ENCODE measurements at places on chromosomes 2 and 18. TPM values are rescaled to one million over a fixed set of nuclear protein-coding genes. Genes with fewer than 3 reads are reported as not detected.

WDPCP gene
- 7.6 TPM for total RNA-seq

ARHGAP28 gene
- not detected for total RNA-seq

CXCR4 gene
- total RNA-seq: 133 TPM

GPR55 gene
- total RNA-seq: 58.8 TPM

PLGLB2 gene
- 0.85 TPM for total RNA-seq

ALKAL2 gene
- not detected for total RNA-seq

CHRNA1 gene
- total RNA-seq: not detected

GRCh38 chr2:11154016-11154922 is 998 bp upstream of the SLC66A3 start:
- no peak for DNase-seq
- H3K4me1 ChIP-seq: peaks cover 13% of the 10 kb centered on the region
- peak overlapping the region; percentile 86 for H3K27ac ChIP-seq
- peak overlapping the region; percentile 72 for H3K4me3 ChIP-seq
- peaks cover 13% of the 10 kb centered on the region for H3K27me3 ChIP-seq

DNA sequence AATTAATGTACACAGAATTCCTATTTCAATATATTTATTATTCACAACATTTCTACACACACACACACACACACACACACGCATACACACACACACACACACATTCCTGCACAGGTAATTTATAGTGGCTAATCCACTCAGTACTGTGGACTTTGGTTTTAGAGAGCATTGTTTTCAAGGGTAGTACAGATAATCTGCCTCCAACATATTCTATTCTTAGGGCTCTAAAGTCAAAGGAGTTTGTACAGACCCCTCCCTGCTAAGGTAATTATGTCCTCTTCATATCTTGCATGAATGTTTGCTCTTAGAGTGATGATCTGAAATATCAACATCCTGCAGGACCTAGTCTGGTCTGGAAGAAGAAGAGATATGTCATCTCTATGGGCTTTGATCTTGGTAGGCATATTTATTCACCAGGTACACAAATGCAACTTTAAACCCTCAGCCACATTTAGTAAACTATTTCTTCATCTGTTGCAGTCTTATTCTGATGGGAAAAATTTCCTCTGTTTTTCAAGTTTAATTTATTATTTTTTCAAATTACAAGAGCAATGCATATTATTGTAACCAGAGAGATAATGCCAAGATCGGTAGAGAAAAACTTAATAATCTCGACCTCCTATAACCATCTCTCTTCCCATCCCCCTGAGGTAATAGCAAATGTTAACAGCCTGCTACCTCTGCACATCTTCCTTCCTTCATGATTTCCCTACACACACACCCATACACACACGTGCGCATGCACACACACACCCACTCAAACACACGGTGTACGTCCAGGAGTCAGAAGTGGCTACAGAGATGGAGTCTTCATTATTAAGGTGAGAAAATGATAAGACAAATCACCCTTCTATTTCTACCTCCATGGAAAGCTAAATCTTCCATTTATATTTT is 18.3 kb upstream of the POLE4 start:
- H3K36me3 ChIP-seq: peaks cover 10% of the 10 kb centered on the region
- H3K4me3 ChIP-seq: no peak overlapping the region
- no peak for DNase-seq

GRCh38 chr2:147917161-147917560 is 72.3 kb downstream of the ACVR2A start:
- H3K4me1 ChIP-seq: peaks cover 2% of the 10 kb centered on the region
- H3K27ac ChIP-seq: no peak overlapping the region
- DNase-seq: no peak
- no peak overlapping the region for H3K4me3 ChIP-seq
- H3K36me3 ChIP-seq: no peaks in the 10 kb centered on the region

- H3K27me3 ChIP-seq: peaks cover 29% of the 10 kb centered on the region
- no peak for DNase-seq
- no peak overlapping the region for H3K27ac ChIP-seq
- H3K4me3 ChIP-seq: no peak overlapping the region
- H3K36me3 ChIP-seq: no peaks in the 10 kb centered on the region
- H3K4me1 ChIP-seq: peaks cover 6% of the 10 kb centered on the region
Observed at GRCh38 chr18:12397254-12397653, 10.5 kb upstream of the PRELID3A start.

- H3K27me3 ChIP-seq: peaks cover 55% of the 10 kb centered on the region
- H3K36me3 ChIP-seq: no peaks in the 10 kb centered on the region
- peak; percentile 65 for DNase-seq
- no peak overlapping the region for H3K4me3 ChIP-seq
- peaks cover 29% of the 10 kb centered on the region for H3K4me1 ChIP-seq
- no peak overlapping the region for H3K27ac ChIP-seq
Observed at GRCh38 chr2:33275689-33276444, 200.6 kb upstream of the RASGRP3 start.

- H3K4me1 ChIP-seq: peaks cover 8% of the 10 kb centered on the region
- no peak overlapping the region for H3K27ac ChIP-seq
- no peak overlapping the region for H3K4me3 ChIP-seq
- peaks cover 69% of the 10 kb centered on the region for H3K36me3 ChIP-seq
- no peaks in the 10 kb centered on the region for H3K27me3 ChIP-seq
- no peak for DNase-seq
Observed at GRCh38 chr2:143716522-143716921, 587.3 kb downstream of the ARHGAP15 start.

DNA sequence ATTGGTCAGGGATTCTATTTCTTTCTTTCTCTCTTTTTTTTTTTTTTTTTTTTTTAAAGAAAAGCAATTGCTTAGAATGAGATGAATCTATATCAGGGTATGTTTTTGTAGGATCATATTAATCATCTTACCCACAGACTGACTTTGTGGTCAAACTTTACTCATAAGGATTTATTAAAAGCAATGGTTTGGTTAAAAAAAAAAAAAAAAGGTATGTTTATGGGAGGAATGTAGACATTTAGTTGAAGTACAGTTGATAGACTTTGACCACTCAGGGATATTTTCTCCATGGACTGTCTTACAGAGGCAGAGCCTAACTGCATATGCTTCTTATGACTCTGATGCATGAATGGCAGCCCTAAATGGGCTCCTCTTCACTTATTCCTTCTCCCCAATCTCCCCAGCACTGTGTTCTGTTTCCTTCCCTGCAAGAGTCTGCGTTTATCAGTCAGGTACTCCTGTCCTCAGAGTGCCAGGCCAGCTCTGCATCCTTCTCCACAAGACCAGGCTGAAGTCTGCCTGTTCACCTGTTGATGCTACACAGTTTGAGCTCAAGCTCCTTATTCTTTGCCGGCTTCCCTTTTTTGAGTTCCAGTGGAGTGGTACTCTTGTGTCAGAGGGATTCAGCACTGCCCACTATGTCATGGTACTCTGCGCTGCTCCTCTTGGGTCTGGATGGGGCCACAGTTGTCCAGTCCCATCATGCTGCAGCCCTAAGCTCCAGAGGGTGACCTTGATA is 24.3 kb downstream of the CRIM1 start:
- peaks cover 6% of the 10 kb centered on the region for H3K4me1 ChIP-seq
- H3K4me3 ChIP-seq: no peak overlapping the region
- no peak for DNase-seq
- H3K36me3 ChIP-seq: no peaks in the 10 kb centered on the region
- H3K27me3 ChIP-seq: peaks cover 5% of the 10 kb centered on the region

- H3K4me1 ChIP-seq: peaks cover 16% of the 10 kb centered on the region
- H3K27me3 ChIP-seq: peaks cover 4% of the 10 kb centered on the region
- no peak overlapping the region for H3K27ac ChIP-seq
- peaks cover 7% of the 10 kb centered on the region for H3K36me3 ChIP-seq
Observed at GRCh38 chr2:239918749-239919148, 106.4 kb downstream of the NDUFA10 start.

- no peak for DNase-seq
- no peak overlapping the region for H3K4me3 ChIP-seq
- H3K36me3 ChIP-seq: no peaks in the 10 kb centered on the region
- no peaks in the 10 kb centered on the region for H3K4me1 ChIP-seq
- H3K27me3 ChIP-seq: no peaks in the 10 kb centered on the region
Observed at GRCh38 chr2:72627083-72627482, 198.8 kb downstream of the EXOC6B start.

DNA sequence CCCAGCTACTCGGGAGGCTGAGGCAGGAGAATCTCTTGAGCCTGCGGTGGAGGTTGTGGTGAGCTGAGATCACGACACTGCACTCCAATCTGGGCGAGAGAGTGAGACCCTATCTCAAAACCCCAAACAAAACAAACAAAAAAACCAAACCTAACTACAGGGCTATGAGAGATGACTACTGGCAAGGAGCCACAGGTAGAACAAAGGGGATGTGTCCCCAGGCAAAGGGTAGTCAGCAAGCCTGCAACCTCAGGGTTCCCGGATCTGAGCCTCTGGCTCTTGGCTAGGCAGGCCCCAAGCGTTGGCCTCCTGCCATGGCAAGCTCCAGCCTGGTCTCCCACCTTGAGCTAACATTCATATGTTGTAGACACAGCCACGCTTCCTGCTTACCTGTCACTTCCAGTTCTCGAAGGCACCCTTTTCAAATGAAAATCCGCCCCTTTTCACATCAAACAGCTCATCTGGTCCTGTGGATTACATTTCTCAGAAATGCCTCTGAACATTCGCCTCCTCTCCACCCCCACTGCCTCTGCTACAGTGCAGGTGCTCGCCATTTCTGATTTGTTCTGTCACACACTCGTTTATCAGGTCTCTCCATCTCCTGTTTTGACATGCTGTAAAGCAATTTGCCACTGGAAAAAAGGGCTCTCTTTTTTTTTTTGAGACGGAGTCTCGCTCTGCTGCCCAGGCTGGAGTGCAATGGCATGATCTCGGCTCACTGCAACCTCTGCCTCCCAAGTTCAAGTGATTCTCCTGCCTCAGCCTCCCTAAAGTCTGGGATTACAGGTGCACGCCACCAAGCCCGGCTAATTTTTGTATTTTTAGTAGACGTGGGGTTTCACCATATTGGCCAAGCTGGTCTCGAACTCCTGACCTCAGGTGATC is 13.1 kb upstream of the ACTR3 start:
- no peaks in the 10 kb centered on the region for H3K27me3 ChIP-seq
- peaks cover 56% of the 10 kb centered on the region for H3K4me1 ChIP-seq
- H3K27ac ChIP-seq: peak overlapping the region; percentile 80
- peaks cover 30% of the 10 kb centered on the region for H3K36me3 ChIP-seq

DNA sequence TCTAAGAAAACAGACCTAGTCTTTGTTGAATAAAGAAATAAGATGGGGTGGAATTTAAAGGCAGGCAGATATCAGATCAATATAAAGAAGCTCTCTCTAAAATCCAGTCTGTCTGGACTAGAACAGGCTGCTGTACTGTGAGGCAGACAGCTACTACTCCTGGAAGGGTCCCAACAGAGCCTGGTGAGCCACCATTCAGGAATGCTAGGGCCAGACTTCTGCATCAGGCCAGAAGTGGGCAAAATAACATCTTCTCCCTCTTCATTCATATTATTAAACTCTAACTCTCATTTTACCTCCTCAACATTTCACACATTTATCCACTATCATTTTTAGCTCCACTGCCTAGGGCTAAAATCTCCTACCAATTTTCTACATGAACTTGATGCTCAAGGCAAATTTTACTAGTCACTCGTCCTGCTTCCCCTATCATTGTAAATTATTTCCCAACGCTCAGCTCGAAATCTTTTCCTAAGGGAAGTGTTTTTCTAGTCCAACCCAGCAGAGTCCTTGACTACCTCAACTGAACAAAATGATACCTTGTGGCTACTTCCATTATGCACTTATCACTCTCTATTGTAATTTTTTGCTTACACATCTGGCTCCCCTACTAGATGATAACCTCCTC is 45.2 kb upstream of the GLS start:
- H3K27me3 ChIP-seq: peaks cover 7% of the 10 kb centered on the region
- H3K4me1 ChIP-seq: peaks cover 10% of the 10 kb centered on the region
- no peak overlapping the region for H3K4me3 ChIP-seq
- no peaks in the 10 kb centered on the region for H3K36me3 ChIP-seq
- DNase-seq: no peak
- no peak overlapping the region for H3K27ac ChIP-seq

- H3K27me3 ChIP-seq: peaks cover 2% of the 10 kb centered on the region
- no peak for DNase-seq
- H3K36me3 ChIP-seq: no peaks in the 10 kb centered on the region
- H3K4me1 ChIP-seq: peaks cover 11% of the 10 kb centered on the region
Observed at GRCh38 chr2:174903264-174903556, 102.0 kb downstream of the CHN1 start.

DNA sequence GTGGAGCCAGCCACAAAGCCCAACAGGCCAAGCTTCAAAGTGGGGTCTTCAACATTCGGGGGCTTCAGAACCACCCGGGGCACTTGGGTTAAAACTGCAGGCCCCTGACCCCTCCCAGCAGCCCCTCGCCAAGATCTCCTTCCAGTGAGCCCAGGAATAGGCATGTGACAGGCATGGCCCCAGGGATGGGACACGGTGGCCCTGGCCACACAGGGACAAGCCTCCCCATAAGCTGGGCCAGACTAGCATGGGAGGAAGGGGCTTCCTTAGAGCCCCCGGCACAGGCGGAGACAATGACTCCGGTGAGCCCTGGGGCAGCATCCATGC is 52.4 kb downstream of the BIN1 start:
- H3K4me3 ChIP-seq: no peak overlapping the region
- H3K27ac ChIP-seq: no peak overlapping the region
- H3K36me3 ChIP-seq: peaks cover 6% of the 10 kb centered on the region
- DNase-seq: no peak
- H3K4me1 ChIP-seq: peaks cover 2% of the 10 kb centered on the region
- no peaks in the 10 kb centered on the region for H3K27me3 ChIP-seq

DNA sequence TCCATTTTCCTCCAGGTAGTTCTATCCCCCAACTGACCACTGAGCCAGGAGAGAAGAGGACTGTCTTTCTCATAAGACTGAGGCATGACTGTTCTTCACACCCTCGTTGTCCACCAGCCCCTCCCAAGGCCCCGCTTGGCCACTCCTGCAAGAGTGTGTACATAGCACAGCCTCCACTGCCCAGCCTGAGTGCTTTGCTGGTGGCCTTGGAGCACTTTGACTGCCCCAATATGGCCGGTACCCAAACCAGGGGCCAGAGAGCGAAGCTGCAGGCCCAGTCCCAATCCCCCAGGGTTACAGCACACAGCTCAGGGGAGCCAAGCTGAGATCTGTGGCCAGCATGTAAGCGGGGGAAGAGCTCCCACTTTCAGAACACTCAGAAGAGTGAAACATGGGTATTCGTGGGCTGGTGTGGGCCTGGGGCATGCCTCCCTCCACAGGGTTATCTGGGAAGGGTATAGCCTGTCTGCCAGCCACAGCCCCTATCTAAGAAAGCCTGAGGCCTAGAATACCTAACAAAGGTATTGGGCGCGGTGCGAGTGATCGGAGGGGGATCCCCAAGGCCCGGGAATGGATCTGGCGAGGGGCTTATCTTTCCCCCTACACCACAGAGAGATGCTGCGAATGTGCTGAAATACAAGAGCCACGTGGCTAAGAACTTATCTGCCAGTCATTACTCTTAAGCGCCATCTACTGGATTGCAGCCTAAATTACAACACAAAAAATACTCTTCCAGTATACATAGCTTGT is 163.8 kb downstream of the WDPCP start:
- H3K4me1 ChIP-seq: peaks cover 5% of the 10 kb centered on the region
- H3K27ac ChIP-seq: no peak overlapping the region
- no peak overlapping the region for H3K4me3 ChIP-seq
- H3K36me3 ChIP-seq: peaks cover 4% of the 10 kb centered on the region
- no peaks in the 10 kb centered on the region for H3K27me3 ChIP-seq

DNA sequence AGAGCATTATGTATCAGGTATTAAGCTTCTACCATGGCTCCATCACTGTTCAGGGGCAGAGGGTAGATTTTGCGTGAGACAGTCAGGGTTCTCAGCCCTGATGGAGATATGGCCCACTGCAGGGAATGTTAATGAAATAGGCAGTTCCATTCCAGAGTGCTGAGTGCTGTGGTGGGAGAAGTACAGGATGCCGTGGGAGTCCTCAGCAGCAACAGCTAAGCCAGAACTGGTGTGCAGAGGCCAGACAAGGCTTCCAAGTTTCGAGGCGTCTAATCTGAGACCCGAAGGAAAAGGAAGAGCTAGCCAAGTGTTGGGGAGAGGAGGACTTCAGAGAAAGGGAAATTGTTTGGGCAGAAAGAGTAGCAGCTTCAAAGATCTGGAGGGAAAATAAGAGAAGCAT is 30.2 kb upstream of the MAPRE2 start:
- no peaks in the 10 kb centered on the region for H3K36me3 ChIP-seq
- DNase-seq: no peak
- no peak overlapping the region for H3K4me3 ChIP-seq
- H3K4me1 ChIP-seq: no peaks in the 10 kb centered on the region
